ENCODE measurements at places on chromosomes 2 and 18. TPM values are rescaled to one million over a fixed set of nuclear protein-coding genes. Genes with fewer than 3 reads are reported as not detected.

- no peaks in the 10 kb centered on the region for H3K4me1 ChIP-seq
- no peak overlapping the region for H3K4me3 ChIP-seq
- no peak for DNase-seq
- no peak overlapping the region for H3K27ac ChIP-seq
- H3K36me3 ChIP-seq = no peaks in the 10 kb centered on the region
- H3K27me3 ChIP-seq = no peaks in the 10 kb centered on the region
Measured at GRCh38 chr18:32908424-32908805, 135.6 kb upstream of the KLHL14 start.

DNA sequence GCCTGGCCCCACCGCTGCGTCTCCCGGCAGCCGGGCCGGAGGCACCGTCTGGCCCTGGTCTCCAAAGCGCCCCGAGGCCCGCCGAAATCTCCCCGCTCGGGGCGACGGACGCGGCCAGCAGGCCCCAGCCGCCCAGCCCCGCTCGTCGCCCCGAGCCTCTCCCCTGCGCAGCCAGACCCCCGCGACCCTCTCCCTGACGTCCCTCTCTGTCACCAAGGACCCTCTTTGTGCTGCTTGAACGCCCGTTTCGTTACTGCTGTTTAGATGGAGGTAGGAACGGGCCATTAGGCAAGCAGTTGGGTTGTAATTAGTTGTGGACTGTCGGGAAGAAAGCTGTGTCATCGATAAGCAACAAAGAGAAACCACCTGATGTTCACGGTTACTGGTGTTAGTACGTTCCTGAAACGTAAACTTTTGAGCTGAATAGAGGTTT is 686 bp downstream of the UBXN4 start:
- H3K4me1 ChIP-seq = no peaks in the 10 kb centered on the region
- H3K27ac ChIP-seq = peak overlapping the region; percentile 99
- DNase-seq = peak; percentile 75
- H3K36me3 ChIP-seq = no peaks in the 10 kb centered on the region

- H3K27ac ChIP-seq = no peak overlapping the region
- no peak for DNase-seq
- no peaks in the 10 kb centered on the region for H3K27me3 ChIP-seq
Measured at GRCh38 chr2:96894151-96894531, 24.3 kb upstream of the SEMA4C start.

- no peaks in the 10 kb centered on the region for H3K36me3 ChIP-seq
- no peak overlapping the region for H3K4me3 ChIP-seq
- DNase-seq = no peak
- no peaks in the 10 kb centered on the region for H3K4me1 ChIP-seq
- no peaks in the 10 kb centered on the region for H3K27me3 ChIP-seq
Measured at GRCh38 chr2:154692927-154693326, 5.6 kb upstream of the KCNJ3 start.

DNA sequence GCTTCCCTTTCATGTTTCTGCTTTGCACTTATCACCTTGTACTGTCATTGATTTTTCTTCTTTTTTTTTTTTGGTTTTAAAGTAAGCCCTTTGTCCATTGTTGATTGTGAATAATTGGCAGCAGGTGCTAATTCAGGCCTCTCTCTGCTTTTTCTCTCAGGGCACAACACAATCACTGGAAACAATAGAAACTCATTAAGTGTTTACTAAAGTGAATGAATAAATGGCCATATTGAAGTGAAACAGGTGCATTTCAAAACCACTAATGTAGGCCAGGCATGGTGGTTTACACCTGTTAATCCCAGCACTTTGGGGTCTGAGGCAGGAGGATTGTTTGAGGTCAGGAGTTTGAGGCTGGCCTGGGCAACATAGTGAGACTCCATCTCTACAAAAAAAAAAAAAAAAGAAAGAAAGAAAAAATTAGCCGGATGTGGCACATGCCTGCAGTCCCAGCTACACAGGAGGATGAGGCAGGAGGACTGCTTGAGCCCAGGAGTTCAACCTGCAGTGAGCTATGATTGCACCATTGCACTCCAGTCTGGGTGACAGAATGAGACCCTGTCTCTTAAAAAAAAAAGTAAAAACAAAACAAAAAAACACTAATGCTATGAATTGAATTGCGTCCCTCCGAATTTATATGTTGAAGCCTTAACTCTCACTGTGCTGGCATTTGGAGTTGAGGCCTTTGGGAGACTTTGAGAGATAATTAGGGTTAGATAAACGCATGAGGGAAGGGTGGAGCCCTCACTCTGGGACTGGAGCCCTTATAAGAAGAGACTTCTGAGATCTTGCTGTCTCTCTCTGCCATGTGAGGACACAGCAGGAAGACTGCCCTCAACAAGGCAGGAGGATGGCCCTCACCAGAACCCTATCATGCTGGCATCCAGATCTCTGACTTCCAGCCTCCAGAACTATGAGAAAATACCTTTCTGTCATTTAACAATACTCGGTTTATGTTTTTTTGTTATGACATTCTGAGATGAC is 19.9 kb downstream of the SLC38A11 start:
- H3K36me3 ChIP-seq = no peaks in the 10 kb centered on the region
- DNase-seq = no peak
- H3K4me1 ChIP-seq = peaks cover 25% of the 10 kb centered on the region
- no peak overlapping the region for H3K27ac ChIP-seq
- H3K4me3 ChIP-seq = no peak overlapping the region

SCYGR1 gene
- not detected for polyA plus RNA-seq

Measured in small intestine (tissue), 16 donors.